ENCODE measurements at places on chromosomes 1 and 21.

DNA sequence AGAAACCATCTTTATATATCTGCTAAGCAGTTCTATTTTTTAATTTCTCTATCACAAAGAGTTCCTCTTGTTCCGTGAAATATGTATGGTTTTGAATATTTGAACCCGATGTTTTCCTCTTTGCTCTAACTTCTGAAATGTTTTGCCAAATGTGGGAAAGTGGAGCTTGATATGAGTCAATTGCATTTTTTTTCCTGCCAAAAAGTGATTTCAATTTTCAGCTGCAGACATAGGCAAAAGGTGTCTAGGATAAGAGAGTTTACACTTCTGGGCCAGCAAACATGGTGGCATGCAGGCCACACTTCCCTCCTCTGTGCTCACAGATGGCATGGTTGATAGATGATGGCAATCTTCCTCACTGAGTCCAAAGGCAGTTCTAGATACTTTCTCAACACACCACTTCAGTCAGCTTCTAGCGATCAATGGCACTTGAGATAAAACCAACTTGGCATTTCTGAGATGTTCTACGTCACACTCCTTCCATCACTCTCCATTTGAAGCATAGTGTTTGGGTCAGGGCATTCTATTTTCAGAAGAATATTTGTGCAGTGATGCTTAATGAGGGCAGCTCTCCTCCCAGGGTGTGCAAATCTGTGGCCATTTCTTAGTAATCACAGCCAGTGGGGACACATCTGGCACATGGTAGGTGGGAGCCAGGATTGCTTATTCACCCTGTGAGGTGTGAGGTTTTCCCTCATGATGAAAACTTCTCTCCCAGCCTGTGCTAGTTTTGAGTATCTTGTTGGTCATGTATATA lies 54.4 kb upstream of the SCAF4 start:
- DNase-seq: no peak

GRCh38 chr1:29209173-29209572 lies 21.6 kb downstream of the MECR start:
- no peak for DNase-seq

- no peak for DNase-seq
Measured at GRCh38 chr1:232274999-232275710, 354.8 kb downstream of the SIPA1L2 start.

DNA sequence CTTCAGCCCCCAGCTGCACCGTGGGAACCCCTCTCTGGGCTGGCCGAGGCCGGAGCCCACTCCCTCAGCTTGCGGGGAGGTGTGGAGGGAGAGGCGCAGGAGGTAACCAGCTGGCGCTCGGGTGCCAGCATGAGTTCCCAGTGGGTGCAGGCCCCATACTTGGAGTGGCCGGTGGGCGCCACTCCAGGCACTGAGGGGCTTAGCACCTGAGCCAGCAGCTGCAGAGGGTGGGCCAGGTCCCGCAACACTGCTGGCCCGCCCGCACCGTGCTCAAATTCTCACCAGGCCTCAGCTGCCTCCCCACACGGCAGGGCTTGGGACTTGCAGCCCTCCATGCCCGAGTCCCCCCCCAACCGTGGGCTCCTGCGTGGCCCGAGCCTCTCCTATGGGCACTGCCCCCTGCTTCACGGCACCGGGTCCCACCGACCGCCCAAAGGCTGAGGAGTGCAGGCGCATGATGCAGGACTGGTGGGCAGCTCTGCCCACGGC lies 47.2 kb downstream of the LRRC53 start:
- DNase-seq: no peak

- no peak for DNase-seq
Measured at GRCh38 chr1:2477791-2478499, 1.9 kb downstream of the PLCH2 start.

DNA sequence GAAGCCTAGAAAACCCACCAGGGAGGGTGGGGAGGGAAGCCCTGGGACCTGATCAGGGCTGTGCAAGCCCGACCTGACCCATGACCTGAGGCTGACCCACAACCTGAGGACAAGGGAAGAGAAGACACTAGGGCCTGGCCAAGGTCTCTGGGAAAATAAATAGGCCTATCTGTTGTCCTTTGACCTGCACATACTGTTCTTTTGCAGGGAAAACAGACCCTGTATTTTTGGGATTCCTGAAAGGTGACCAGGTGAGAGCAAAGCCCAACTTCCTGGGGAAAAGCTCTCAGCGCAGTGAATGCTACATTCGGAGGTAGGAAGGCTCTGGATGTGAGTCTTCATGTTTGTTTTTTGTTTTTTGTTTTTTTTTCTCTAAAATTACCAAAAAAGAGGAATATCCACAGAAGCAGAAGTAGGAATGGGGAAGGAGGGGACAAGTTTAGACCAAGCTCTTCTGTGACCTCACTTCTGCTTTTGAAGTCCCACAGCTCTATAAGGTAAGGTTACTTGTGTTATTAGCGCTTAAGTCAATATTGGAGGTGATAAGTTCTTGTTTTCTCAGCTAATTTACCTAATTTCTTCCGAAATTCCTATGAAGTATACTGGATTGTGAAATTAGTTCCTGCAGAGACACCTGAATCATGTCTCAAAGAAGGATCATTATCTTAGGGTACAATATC lies 26.2 kb upstream of the LYST start:
- DNase-seq: no peak

GRCh38 chr1:91535441-91535840 lies 34.8 kb downstream of the CDC7 start:
- no peak for DNase-seq

DNA sequence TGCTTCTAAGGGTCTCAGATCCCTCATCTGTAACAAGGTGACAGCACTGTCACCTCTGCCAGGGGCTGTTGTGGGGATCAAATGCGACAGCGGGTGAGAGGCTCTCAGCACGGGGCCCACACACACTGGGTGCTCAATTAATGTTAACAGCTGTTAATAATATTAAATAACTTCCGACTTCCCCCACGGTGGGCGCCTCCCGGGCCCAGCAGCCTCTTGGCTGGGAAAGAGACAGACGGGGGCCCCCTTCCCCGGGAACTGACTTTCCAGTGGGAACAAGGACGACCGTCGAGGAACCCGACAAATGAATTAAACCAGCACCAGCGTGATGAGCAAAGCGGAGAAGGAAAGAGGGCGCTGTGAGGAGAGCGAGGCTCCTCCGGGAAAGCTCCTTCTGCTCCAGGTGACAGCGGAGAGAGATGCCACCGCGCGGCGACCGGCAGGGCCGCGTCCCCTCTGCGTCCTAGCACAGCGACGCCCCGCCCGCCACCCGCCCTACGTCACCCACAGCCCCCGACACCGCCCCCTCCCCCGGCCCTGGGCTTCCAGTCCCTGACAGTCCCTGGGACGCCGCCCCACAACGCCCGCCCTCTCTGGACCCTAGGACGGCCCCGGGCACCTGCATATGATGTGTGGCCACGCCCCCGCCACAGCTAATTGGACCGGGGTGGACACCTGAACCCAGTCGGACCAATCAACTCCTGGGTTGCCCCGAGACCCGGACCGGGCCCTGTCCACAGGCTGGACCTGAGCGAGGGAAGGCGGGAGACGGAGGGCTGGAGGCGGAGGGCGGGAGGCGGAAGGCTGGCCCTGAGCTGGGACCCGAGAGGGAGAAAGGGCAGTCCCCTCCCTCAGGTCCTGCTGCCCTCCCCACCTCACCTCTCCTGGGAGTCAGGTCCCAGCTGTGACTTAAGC lies 38.2 kb downstream of the MATN1 start:
- DNase-seq: no peak

- DNase-seq: no peak
Measured at GRCh38 chr1:245687636-245688535, 533.1 kb downstream of the KIF26B start.

- DNase-seq: no peak
Measured at GRCh38 chr1:62398377-62398776, 38.5 kb upstream of the USP1 start.

- no peak for DNase-seq
Measured at GRCh38 chr1:208136459-208137182, 107.6 kb downstream of the PLXNA2 start.

- DNase-seq: no peak
Measured at GRCh38 chr1:4380564-4381168, 273.7 kb upstream of the AJAP1 start.

- peak; percentile 37 for DNase-seq
Measured at GRCh38 chr1:21818656-21819055, 6.6 kb downstream of the LDLRAD2 start.

GRCh38 chr1:198671136-198671535 lies 32.3 kb downstream of the PTPRC start:
- DNase-seq: no peak

DNA sequence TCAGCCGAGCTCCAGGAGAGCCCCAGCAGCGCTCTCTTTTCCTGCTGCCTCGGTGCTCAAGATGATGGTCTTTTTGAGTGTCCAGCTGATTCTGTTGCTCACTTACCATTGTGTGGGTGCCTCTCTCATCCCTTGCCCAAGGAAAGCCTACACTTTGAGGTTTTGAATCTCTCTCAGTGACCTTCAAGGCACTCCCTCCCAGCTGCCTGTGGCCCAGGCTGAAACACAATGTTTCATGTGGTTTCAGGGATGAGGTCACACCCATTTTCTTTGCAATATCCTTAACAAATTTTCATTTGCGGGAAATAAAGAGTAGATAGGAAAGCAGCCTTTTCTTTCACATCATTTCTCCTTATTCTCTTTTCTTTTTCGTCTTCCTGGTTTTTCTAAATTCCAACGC lies 12.6 kb upstream of the MRPS14 start:
- no peak for DNase-seq

DNA sequence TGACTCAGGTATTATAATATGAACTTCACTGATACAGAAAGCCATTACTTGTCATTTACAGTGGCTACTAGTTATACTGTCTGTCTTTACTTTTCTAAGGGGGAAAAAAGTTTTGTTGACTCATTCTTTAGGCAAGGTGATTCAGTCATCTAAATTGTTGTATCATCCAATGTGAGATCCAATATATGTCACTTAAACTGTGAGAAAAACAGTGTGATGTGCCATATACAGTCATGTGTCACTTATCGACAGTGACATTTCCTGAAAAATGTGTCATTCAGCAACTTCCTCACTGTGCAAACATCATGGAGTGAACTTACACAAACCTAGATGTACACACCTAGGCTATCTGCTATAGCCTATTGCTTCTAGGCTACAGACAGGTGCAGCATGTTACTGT lies 57.6 kb downstream of the KCNK2 start:
- no peak for DNase-seq

GRCh38 chr1:38018864-38019343 lies 6.4 kb downstream of the UTP11 start:
- DNase-seq: peak; percentile 40

GRCh38 chr1:36350659-36351226 lies 27.3 kb upstream of the EVA1B start:
- DNase-seq: peak; percentile 62

DNA sequence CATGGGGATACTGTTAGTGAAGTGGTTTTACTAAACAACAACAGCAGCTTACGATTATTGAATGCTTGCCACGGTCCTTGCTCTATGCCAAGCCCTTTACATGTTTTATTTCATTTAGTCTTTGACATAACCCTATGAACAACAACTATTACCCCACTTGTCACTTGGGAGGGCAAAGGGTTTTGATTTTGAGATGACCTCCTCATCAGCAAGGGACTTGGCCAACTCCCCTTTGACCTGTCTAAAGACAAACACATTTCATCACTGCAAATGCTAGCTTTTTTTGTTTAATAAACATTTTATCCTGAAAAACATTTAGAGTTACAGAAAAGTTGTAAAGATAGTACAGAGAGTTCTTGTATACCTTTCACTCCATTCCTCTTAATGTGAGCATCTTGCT lies 152.5 kb upstream of the WNT4 start:
- no peak for DNase-seq

GRCh38 chr1:223500560-223501425 lies 107.6 kb downstream of the CCDC185 start:
- DNase-seq: no peak

- DNase-seq: no peak
Measured at GRCh38 chr21:19724081-19724480, 1274.1 kb upstream of the NCAM2 start.

GRCh38 chr1:59375321-59376220 lies 78.7 kb downstream of the FGGY start:
- DNase-seq: no peak

GRCh38 chr1:3504151-3504821 lies 49.8 kb downstream of the ARHGEF16 start:
- no peak for DNase-seq

GRCh38 chr21:43771698-43772424 lies 4.2 kb downstream of the CSTB start:
- no peak for DNase-seq

DNA sequence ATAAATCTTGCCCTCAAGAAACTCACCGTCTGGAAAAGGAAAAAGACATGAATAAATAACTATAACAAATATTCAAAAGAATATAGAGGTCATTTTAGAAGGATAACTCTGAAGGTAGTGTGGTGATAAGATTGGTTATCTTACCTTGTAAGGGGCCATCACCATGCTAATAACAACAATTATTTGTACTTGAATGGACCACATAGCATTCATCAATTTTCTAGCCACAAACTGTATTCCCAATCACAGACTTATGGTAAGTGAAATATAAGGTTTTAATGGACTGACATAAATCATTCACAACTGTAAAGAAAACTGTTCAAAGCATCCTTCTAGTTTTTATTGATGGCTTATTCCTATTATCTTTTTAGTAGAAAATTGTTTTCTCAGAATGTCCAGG lies 57.8 kb downstream of the HMCN1 start:
- DNase-seq: no peak

- DNase-seq: no peak
Measured at GRCh38 chr1:29875557-29876028, 639.3 kb downstream of the PTPRU start.

GRCh38 chr1:221723018-221723847 lies 18.7 kb downstream of the DUSP10 start:
- no peak for DNase-seq

DNA sequence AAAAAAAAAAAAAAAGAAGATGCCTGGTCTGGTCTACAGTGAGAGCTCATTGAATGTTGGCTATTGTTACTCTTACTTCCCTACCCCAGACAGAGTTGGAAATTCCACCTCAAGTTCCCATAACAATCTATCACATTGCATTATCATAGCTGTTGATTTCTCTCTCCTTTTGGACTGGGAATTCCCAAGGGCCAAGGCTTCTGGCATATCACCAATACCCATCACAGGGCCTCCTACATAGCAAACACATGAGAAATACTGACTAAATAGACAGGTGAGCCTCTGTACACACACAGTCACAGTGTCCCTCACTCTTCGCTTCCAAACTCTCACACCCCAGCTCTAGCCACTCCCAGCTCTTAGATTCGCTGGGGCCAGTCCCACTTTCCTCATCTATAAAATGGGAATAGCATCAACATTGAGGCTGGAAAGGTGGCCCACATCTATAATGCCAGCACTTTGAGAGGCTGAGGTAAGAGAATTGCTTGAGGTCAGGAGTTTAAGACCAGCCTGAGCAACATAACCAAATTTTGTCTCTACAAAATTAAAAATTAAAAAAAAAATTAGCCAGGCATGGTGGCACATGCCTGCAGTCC lies 6.4 kb downstream of the PTAFR start:
- no peak for DNase-seq

DNA sequence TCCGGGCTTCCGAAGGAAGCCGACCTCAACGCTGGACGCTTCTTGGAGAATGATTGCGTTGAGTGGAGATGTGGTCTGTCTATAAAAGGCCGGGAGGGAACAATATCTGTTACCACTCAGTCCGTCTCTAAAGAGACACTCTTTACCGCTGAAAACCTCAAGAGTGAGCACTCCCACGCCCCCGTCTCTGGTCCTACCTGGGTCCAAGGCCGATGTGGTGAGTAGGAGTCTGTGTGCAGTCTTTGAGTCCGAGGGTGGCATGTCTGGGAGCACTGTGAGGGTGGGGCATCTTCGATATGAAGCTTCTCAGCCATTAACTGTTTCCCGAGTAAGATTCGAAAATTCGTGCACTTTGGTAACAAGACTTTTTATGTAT lies 576 bp downstream of the ZFP69 start:
- no peak for DNase-seq

All from activated CD4-positive, alpha-beta T cell treated with anti-CD3 and anti-CD28 coated beads, Interleukin-2, amount 50 U/mL, for 16 hours (primary cell).